ENCODE measurements at places on chromosomes 12 and 14.

DNA sequence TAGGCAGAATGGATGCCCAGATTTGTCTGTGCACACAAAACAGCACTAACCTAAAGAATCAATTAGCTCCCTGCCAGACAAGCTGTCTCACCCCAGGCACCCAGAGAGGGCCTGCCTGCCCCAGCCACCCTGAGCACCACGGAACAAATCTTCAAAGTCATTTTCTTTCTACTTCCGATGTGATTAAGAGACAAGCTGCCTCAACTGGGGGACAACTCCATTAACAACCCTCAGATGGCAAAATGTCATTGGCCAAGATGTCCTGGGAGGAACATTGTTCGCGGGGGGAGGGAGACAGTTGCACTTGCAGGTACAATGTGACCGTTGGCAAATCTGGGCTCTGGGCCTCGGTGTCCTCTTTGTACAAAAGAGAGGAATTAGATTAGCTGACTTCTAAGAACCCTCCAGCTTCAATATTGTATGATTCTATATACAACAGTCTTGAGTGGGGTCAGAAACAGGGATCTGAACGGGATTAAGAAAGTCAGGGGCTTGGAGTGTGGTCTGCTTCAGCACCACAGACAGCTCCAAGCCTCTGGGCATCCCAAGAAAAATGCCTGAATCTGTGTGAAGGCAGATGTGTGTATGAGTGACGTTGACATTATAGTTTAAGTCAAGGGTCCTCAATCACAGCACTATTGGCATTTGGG is 42.8 kb upstream of the CMKLR1 start:
- DNase-seq: no peak

- no peak for DNase-seq
These were observed 931.2 kb downstream of the NRXN3 start for GRCh38 chr14:79101388-79101787.

GRCh38 chr12:29176941-29177340 is 27.9 kb downstream of the FAR2 start:
- no peak for DNase-seq

DNA sequence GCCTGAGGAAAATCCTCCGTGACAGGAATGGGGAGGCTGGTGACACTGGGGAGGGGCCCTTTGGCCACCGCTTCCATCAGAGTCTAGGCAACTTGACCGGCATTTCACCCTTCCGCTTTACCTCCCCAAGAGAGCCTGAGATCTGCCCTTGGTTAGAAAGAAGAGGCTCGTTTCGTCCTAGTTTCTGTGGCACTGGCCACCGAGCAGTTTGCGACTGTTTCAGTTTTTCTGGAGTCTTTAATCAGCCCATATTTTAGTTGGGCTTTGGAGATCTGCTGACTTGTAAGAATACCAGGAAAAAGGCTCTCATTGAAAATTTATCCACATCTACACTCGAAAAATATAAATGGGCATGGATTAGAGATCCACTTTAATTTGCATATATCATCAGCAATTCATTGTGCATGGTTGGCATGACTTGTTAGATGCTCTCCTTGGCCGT is 414 bp upstream of the ANKS1B start:
- no peak for DNase-seq

- no peak for DNase-seq
These were observed 752 bp downstream of the PRICKLE1 start for GRCh38 chr12:42588524-42589464.

DNA sequence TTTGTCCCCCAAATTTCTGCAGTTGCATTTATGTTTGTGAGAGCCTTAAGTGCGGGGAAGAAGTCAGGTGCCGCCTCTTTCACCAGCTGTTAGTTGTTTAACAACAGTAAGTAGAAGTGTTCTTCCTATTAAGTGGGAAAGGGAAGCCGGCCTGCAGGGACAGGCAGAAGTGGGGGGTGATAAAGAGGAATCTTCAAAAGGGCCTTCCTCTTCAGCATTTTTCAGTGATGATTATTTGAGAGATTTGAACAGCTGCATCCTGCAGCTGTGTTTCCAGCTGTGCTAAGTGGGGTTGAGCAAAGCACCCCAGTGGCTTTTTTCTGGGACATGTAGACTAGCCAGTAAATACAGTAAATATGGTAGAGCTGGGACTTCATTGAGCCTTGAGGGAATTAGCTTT is 32.1 kb upstream of the SLC38A1 start:
- no peak for DNase-seq

DNA sequence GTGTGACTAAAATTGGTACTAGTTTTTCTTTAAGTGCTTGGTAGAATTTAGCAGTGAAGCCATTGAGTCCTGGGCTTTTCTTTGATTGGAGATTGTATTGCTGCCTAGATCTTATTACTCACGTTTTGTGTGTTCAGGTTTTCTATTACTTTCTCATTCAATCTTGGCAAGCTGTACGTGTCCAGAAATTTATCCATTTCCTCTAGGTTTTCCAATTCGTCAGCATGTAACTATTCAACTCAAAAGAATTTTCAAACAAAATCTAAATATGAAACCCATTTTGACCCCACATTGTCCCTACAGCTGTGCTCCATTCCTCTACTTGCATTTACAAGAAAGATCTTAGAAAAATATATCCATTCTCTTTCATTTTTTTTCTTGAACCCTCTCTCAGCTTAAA is 1613.4 kb upstream of the SEL1L start:
- DNase-seq: no peak

GRCh38 chr12:32089156-32089555 is 17.5 kb upstream of the BICD1 start:
- DNase-seq: no peak

- no peak for DNase-seq
These were observed 67.2 kb downstream of the PTPRR start for GRCh38 chr12:70853326-70853725.

GRCh38 chr14:58643366-58643765 is 5.6 kb downstream of the DACT1 start:
- no peak for DNase-seq

GRCh38 chr12:2284857-2285256 is 232.1 kb downstream of the CACNA1C start:
- DNase-seq: no peak

- DNase-seq: no peak
These were observed 36.9 kb upstream of the FBXO21 start for GRCh38 chr12:117227000-117227653.

GRCh38 chr12:91810077-91810476 is 335.6 kb downstream of the BTG1 start:
- no peak for DNase-seq

DNA sequence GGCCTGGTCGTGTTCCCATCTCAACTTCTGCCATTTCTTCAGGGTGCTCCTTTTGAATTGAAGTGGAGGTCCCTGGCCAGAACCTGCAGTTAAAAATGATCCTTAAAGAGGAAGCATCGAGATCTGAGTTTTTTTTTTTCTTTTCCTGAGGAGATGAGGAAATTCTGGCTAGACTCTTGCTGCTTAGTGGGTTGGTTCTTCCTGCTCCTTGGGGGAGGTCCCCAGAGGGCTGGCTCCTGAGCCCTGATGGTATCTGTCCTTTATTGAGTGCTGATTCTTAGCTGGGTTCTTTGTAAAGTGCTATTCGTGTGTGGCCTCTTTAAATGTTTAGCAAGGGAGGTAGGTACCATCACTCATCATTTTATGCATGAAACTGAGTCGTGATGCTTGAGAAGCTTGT is 11.7 kb downstream of the PELI2 start:
- no peak for DNase-seq

GRCh38 chr14:43003845-43004244 is 1397.2 kb downstream of the LRFN5 start:
- DNase-seq: no peak

GRCh38 chr12:127675936-127676335 is 591.0 kb upstream of the TMEM132C start:
- DNase-seq: no peak

DNA sequence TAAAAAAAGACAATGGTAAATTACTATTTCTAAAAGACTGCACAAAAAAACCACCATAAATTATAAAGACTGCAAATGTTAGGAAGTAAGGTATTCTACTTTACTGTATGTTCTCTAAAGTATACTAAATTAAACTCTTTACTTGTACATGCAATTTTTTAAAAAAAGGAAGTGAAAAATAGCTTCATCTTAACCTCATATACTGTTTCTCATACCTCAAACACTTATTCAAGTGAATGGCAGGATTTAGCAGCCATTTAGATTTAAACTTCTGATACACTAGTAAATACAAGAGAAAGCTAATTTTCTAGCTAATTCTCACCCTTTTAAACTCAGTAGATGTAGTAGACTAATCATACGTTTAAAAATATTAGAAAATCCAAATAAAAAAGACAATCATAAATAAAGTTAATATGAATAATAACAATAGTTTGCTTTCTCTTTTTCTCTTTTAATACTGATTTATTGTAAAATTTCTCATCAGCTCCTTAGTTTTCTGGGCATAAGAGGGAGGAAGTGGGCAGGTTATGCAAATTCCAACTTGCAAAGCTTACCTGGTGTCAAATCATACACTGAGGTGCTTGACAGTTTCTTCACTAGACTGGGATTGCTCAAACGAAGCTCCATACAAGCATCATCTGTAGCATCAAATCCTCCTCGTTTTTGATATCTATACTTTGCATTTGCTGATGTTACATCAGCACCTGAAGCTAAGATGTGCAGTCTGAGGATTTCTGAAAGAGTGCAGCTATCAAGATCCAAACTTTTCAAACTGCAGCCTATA is 71.0 kb upstream of the CFL2 start:
- no peak for DNase-seq

DNA sequence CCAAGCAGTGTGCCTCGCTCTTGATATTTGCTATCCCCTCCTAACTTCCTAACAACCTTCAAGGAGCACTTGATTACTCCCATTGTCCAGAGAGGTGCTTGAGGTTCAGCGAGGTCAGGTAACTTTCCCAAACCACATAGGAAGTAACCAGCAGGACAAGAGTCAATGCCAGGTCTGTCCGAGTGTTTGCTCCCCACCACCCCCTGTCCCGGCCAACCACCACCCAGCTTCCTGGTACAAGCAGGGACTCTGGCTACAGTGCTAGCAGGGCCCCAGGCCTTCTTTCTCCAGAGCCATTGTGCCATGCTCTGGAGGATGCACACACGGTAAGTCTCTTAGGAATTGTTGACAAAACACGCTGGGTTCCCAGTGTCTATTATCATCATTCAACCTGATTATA is 49.2 kb downstream of the SYNE3 start:
- no peak for DNase-seq
